ENCODE measurements at places on chromosomes 5 and 9.

- no peak for DNase-seq
Observed at GRCh38 chr5:98464737-98465330, 308.6 kb upstream of the RGMB start.

DNA sequence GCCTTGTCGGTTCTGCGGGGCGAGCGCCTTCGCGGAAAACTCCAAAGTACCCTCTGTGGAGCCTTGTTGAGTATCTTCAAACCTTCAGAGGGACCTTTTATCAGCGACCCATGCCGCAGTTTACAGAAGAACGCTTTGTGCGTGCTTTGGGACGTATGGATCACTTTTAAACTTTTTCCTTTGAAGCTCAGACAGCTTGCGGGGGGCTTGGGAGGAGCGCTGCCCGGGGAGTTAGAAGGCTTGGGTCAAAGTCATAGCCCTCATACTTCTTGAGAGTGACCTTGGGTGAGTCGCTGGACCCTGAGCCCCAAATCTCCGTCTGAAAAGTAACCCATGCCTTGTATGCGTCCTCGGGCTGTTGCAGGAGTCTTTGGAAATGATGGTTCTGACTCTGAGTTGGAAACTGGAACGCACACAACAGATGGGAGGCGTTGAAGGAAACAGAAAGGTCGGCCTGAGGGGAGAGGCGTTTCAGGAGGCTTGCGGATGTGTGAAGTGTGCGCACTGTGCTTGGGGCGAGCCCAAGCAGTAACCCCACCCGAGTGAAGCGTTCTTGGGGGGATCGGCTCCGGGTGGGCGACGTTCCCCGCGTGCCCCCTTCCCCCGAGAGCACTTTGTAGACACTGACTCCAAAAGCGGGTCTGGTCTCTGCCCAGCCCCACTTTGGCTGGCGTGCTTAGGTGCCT is 661 bp upstream of the SLC25A51 start:
- no peak for DNase-seq

DNA sequence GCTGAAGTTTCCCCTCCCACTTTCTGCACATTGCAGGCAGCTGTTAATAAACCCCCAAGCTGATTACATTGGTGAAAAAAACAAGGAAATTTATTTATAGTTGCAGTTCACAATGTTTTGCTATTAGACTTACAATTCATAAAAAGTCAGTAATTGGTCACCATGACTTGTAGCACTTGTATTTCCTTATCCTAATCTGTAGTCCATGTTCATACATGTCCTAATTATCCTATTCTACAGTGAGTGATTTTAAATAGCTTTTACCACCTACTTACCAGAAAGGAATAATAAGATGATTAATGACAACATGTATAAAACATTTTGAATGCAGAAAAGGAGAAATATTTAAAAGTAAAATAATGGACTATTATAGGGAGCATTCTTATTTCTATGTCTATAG is 760.0 kb upstream of the RIOK2 start:
- DNase-seq = no peak

- DNase-seq = no peak
Observed at GRCh38 chr5:3118340-3118739, 366.9 kb upstream of the IRX2 start.

DNA sequence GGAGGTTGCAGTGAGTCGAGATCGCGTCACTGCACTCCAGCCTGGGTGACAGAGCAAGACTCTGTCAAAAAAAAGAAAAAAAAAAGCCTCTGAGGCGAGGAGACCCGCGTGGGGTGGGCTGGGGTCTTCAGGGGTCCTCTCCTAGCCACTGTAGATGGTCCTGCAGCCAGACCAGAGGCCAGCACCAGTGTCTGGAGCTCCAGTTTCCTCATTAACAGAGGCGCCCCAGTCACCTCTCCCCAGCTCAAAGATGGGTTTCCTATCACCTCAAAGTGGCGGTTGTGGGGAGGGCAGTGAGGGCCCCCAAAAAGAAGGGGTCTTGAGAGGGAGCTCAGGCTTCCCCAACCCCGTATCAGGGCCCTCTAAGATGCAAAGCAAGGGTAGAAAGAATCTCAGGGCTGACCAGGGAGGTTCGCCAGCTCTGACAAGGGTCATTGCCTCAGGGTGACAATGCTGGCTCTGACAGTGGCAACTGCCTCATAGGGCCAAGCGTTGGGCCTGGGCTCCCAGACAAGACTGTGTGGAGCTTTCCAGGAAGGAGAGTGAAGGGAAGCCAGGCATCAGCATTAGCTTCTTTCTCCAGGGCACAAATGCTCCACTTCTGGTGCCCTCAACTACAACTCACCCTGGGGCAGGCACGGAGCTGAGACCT is 15.0 kb downstream of the STK10 start:
- no peak for DNase-seq

GRCh38 chr9:117622347-117622746 is 81.9 kb upstream of the TLR4 start:
- no peak for DNase-seq

GRCh38 chr5:28729067-28729466 is 1690.7 kb upstream of the CDH9 start:
- DNase-seq = no peak

DNA sequence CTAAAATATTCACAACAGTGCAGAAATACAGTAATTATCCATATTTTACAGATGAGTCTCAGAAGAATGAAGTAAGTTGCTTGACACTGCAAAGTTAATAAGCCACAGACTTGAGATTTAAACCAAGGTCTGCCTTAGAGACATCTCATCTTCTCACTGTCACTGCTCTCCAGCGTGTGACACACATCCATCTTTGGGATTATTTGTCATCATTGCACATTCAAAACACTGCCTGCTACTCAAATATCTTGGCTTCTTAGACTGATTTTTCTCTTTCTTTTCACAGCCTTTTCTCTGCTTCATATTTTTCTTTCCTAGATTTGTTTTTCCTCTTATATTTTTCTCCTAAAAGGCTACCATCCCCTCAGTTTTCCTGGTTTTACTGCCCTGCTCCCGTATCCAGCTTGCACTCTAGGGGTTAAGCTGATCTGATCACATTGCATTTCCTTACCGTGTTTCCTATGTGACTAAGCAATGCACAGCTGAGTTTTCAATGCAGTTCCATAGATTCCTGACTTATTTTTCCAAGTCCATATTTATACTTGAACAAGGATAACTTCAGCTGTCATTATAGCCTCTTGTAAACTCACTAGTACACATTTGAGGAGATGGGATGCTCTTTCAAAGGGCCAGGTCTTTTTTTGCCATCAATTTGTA is 353.0 kb downstream of the PLK2 start:
- DNase-seq = no peak

- DNase-seq = no peak
Observed at GRCh38 chr5:130112246-130112645, 208.0 kb downstream of the CHSY3 start.

DNA sequence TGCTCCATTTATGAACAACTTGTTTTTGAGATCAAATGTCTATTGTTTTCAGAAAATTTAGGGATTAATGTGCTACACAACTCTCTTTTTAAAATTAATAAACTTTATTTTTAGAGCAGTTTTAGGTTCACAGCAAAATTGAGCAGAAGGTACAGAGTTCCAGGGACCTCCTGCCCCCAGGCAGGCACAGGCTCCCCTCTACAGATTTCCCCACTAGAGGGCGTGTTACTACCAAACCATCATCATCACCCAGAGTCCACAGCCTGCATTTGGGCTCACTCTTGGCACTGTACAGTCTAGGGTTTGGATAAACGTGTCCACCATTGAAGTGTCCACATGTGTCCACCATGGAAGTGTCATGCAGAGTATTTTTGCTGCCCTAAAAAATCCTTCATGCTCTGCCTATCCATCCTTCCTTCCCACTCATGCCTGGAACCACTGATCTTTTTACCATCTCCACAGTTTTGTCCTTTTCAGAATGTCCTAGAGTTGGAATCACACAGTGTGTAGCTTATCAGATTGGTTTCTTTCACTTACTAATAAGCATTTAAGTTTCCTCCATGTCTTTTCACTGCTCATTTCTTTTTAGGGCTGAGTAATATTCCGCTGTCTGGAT is 61.7 kb downstream of the MRPL36 start:
- DNase-seq = peak; percentile 23

GRCh38 chr5:173782671-173783101 is 105.5 kb upstream of the CPEB4 start:
- peak; percentile 89 for DNase-seq

GRCh38 chr5:107519900-107520354 is 150.8 kb downstream of the EFNA5 start:
- DNase-seq = peak; percentile 18

DNA sequence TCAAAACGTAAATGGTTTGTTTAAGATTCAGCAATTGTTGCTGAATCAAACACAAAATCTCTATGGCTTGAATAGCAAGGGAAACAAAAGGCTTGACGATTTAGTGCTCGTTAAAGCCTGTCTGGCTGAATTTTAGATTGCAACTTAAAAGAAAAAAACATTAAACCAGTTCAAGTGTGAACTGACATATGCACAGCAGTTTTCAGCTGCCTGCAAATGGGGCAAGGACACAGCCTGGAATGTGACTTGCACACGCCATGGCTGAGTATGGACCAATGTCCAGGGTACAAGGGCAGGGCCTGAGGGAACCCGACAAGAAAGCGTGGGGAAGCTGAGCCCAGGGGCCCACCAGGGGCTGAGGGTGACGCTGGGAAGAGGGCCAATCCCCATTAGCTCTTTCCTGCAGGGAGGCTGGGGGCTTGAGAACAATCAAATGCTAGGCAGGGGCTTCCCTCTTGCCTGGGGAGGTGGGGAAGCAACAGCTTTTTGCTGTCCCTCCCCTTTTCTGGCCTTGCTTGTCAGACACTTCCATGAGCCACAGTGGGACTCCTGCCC is 89.6 kb upstream of the LRRTM2 start:
- no peak for DNase-seq

GRCh38 chr9:87076825-87077224 is 129.5 kb upstream of the GAS1 start:
- DNase-seq = no peak

DNA sequence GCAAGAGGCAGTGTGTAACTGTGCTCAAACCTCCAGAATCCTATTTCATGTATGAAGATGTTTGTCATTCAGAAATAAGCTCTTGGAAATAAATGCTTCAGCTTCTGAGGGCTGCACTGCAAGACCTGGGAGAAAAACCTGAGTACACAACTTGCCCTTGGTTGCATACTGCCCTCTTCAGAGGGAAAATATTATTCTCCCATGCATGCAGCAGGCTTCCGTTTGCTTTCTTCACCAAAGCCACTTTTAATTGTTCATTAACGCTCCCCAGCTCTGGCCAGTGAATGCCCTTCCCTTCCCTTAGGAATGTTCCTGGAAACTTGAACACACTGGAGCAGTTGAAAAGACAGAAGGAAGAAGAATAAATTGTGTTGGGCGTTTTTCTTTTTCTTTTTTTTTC is 2.5 kb upstream of the WHRN start:
- peak; percentile 38 for DNase-seq

DNA sequence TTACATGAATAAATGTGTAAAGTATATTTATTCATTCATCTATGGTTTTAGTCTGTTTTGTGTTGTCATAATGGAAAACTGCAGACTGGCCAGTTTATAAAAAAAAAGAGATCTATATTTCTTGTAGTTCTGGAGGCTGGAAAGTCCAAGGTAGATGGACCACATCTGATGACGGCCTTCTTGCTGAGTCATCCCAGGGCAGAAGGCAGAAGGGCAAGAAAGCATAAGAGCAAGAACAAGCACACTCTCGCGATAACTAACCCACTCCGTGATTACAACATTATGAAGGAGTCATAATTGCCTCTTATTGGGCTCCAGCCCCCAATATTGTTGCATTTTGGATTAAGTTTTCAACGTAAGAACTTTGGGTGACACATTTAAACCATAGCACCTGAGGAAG is 180.4 kb upstream of the DAB2 start:
- DNase-seq = no peak

- no peak for DNase-seq
Observed at GRCh38 chr5:77947041-77947428, 170.9 kb upstream of the TBCA start.

DNA sequence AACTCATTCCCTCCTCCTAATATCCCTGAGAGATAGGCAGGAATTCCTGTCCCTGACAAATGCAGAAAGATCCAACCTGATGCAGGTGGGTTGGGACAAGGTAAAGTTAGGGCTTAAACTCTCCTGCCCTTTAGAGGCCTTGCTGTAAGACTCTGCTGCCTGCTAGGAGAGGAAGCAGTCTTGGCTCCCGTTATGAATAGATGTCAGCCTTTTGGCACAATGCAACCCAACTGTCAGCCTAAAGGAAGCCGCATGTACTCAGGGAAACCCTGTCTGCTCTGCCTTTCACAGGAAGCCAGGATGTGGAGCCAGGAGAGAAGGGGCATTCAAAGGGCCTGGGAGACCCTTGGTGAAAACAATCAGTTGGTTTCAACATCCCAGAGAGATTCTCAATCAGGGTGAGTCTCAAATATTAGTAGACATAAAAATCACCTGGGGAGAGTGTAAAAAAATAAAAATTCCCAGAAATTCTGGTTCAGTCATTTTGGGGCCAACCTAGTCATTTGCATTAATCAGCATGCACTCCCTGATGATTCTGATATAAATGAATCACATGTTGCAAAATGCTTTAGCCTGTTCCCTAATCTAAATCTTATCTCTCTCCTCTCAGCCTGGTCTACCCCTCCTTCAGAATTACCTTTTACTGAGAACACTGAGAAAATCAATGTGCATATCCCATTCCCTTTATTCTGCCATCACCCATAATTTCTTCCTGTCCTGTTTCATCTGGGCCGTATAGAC is 136.2 kb upstream of the TRIM32 start:
- no peak for DNase-seq

DNA sequence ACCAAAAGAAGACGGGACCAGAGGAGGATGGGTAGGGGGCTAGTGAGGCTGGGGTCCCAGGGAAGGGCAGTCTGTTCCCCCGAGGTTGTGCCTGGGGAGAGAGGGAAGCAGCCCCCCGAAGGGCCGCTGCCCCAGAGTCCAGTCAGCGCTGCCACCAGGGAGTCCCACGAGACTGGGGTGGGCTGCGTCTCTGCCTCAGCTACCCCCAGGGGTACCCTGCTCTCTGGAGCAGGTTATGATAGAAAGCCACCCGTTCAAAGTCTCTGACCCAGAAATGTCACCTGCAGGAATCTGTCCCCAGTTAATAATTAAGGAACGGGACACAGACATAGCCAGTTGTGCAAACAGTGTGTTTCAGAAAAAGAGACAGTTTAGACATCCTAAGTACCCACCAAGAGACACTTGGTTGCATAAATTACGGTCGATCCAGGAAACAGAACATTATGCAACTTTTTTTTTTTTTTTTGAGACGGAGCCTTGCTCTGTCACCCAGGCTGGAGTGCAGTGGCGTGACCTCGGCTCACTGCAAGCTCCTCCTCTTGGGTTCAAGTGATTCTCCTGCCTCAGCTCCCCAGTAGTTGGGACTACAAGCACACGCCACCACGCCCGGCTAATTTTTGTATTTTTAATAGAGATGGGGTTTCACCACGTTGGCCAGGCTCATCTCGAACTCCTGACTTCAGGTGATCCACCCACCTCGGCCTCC is 10.7 kb upstream of the AGPAT2 start:
- peak; percentile 33 for DNase-seq

Data from OCI-M1 (cell line).